Tongue (tissue), 3 donors: ENCODE measurements at places on chromosomes 1 and 21. TPM values are rescaled to one million over a fixed set of nuclear protein-coding genes. Genes with fewer than 3 reads are reported as not detected.

The SLAMF6 gene
- total RNA-seq = not detected

The TIE1 gene
- total RNA-seq = 62.3 TPM

The GBP7 gene
- total RNA-seq = not detected

The KCNK2 gene
- total RNA-seq = 1.5 TPM

The WDR47 gene
- total RNA-seq = 22.7 TPM

The SH2D1B gene
- total RNA-seq = 0.62 TPM

The PDC gene
- total RNA-seq = not detected

The C8B gene
- total RNA-seq = not detected

The GPATCH3 gene
- total RNA-seq = 10.5 TPM

The C1orf115 gene
- 20.6 TPM for total RNA-seq

The C8A gene
- total RNA-seq = not detected

The HRNR gene
- total RNA-seq = not detected

The ZNF669 gene
- 5.4 TPM for total RNA-seq

The AADACL4 gene
- not detected for total RNA-seq

The BMP8A gene
- 0.51 TPM for total RNA-seq

The RNF223 gene
- total RNA-seq = 0.62 TPM

The LMX1A gene
- 0.72 TPM for total RNA-seq

The DIO1 gene
- not detected for total RNA-seq

The ANP32E gene
- total RNA-seq = 32.8 TPM

The TXLNA gene
- 39.5 TPM for total RNA-seq

The SPATA46 gene
- not detected for total RNA-seq

The PADI3 gene
- 1.1 TPM for total RNA-seq

The AKR7A3 gene
- total RNA-seq = 1.3 TPM

The ITLN2 gene
- total RNA-seq = not detected

The ARHGEF16 gene
- 7.6 TPM for total RNA-seq

The ZC3H11A gene
- 122 TPM for total RNA-seq

The MYBPH gene
- total RNA-seq = 37.5 TPM

The FYB2 gene
- 0.31 TPM for total RNA-seq

The RNU1-4 gene
- total RNA-seq = under 0.01 TPM

The C1orf226 gene
- total RNA-seq = 2.3 TPM

The DEGS1 gene
- 77.1 TPM for total RNA-seq

The CIART gene
- 0.92 TPM for total RNA-seq

The IGSF21 gene
- not detected for total RNA-seq

The LCE1A gene
- not detected for total RNA-seq

The SPOCD1 gene
- total RNA-seq = 0.21 TPM

The NTNG1 gene
- total RNA-seq = 4.5 TPM

The CR1L gene
- total RNA-seq = not detected

The ADAMTS4 gene
- 18.9 TPM for total RNA-seq

The UQCRHL gene
- total RNA-seq = 1.1 TPM

The KISS1 gene
- not detected for total RNA-seq
